HFFc6 (cell line): ENCODE measurements at places on chromosomes 4 and X. TPM values are rescaled to one million over a fixed set of nuclear protein-coding genes. Genes with fewer than 3 reads are reported as not detected.
A peak's percentile ranks its signal among the peaks of the same experiment; 100 is the strongest.

The GAGE12F gene
- total RNA-seq: not detected in 3 replicates

The IRF2 gene
- 14.4 to 18.9 TPM (median 15.7 TPM) in 3 replicates for total RNA-seq

GRCh38 chr4:141154725-141155124 is 21.5 kb upstream of the RNF150 start:
- H3K27ac ChIP-seq: no peak overlapping the region
- H3K4me3 ChIP-seq: no peak overlapping the region
- DNase-seq: no peak
- peaks cover 34% of the 10 kb centered on the region for H3K4me1 ChIP-seq

The NAP1L3 gene
- total RNA-seq: 2.0 to 9.7 TPM (median 7.9 TPM) in 3 replicates

DNA sequence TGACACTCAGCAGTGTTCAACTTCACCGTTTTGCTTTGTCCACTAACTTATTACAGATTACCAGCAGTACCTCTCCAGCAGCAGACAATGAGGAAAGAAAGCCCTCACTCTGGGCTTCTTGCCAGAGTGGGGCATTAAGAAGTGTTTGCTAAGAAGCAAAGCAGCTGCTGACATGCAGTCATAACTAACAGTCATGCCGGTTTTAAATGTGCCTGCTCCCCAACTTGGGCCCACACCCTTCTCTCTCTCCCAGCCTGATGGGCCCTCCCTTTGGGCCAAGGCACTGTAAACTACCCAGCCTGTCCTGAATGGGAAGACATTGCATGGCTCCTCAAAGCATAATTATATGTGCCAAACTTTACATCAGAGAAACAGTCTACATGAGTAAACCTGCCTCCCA is 54.6 kb upstream of the HHIP start:
- H3K36me3 ChIP-seq: peaks cover 18% of the 10 kb centered on the region
- DNase-seq: peak; percentile 62
- peaks cover 33% of the 10 kb centered on the region for H3K4me1 ChIP-seq
- no peak overlapping the region for H3K4me3 ChIP-seq
- H3K27ac ChIP-seq: peak overlapping the region; percentile 4; the same call in 1 of the 2 replicates
- no peaks in the 10 kb centered on the region; the same call in 1 of the 2 replicates for H3K27me3 ChIP-seq

The DKK2 gene
- 0.20 and 0.42 TPM in 2 replicates for total RNA-seq

The BBS12 gene
- 2.0 and 3.0 TPM in 2 replicates for total RNA-seq

- no peak for DNase-seq
- H3K27me3 ChIP-seq: no peaks in the 10 kb centered on the region; the same call in 1 of the 2 replicates
- H3K4me1 ChIP-seq: no peaks in the 10 kb centered on the region
- H3K27ac ChIP-seq: no peak overlapping the region
- no peaks in the 10 kb centered on the region for H3K36me3 ChIP-seq
- no peak overlapping the region for H3K4me3 ChIP-seq
Measured at GRCh38 chrX:146887020-146887419, 72.5 kb upstream of the CXorf51A start.

The MTNR1A gene
- total RNA-seq: not detected in 3 replicates

DNA sequence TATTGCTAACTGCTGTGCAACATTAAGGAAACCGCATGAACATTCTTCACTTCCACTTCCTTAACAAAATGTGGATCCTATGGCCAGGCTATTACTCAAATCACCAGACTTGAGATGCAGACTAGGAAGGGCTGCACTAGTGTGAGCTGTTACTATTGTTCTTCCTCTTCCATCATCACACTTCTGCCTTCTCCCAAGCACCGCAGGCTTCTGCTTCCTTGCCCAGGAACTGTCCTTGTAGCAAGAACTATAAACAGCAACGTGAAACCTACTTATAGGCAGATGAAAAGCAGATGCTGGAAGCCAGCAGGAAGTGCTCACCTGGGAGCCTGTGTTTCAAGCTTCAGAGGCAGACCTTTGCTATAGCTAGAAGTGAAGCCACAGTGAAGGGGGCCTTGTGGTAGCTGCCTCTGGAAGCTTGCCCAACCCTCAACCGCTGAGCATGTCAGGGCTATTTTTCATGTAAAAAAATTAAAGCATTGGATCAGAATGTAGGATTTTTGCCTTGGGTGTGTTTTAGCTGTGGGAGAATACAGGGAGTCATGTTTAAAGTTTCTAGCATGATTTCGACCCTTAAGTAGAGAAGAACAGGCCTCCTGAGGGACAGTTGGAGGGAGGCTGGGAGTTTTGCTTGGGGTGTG is 43.9 kb downstream of the CLNK start:
- no peak overlapping the region for H3K27ac ChIP-seq
- peaks cover 6% of the 10 kb centered on the region for H3K4me1 ChIP-seq

GRCh38 chrX:33970028-33970967 is 161.8 kb downstream of the FAM47A start:
- H3K27ac ChIP-seq: no peak overlapping the region
- no peak overlapping the region for H3K4me3 ChIP-seq
- no peak for DNase-seq
- no peaks in the 10 kb centered on the region for H3K4me1 ChIP-seq
- H3K27me3 ChIP-seq: no peaks in the 10 kb centered on the region

DNA sequence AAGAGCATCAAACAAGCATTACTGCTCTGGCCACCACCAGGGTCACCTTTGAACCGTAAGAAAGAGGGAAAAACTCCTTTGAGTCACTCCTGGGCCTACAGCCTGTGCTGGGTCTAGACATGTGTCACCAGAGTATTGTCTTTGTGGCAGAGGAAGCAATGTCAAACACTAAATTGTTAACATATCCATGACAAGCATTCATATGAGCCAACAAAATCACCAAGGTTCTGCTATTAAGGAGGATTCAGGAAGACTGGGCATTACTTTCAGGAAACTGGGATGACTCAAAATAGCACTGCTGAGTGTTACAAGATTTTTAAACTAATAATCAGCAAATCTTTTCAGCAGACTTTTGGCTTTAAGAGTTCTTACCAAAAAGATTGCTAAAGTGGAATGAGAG is 28.1 kb downstream of the LGI2 start:
- DNase-seq: no peak
- peaks cover 5% of the 10 kb centered on the region; the same call in 1 of the 2 replicates for H3K4me1 ChIP-seq
- no peak overlapping the region for H3K27ac ChIP-seq
- H3K4me3 ChIP-seq: no peak overlapping the region

The F8A3 gene
- total RNA-seq: 9.9 and 10.2 TPM in 2 replicates

DNA sequence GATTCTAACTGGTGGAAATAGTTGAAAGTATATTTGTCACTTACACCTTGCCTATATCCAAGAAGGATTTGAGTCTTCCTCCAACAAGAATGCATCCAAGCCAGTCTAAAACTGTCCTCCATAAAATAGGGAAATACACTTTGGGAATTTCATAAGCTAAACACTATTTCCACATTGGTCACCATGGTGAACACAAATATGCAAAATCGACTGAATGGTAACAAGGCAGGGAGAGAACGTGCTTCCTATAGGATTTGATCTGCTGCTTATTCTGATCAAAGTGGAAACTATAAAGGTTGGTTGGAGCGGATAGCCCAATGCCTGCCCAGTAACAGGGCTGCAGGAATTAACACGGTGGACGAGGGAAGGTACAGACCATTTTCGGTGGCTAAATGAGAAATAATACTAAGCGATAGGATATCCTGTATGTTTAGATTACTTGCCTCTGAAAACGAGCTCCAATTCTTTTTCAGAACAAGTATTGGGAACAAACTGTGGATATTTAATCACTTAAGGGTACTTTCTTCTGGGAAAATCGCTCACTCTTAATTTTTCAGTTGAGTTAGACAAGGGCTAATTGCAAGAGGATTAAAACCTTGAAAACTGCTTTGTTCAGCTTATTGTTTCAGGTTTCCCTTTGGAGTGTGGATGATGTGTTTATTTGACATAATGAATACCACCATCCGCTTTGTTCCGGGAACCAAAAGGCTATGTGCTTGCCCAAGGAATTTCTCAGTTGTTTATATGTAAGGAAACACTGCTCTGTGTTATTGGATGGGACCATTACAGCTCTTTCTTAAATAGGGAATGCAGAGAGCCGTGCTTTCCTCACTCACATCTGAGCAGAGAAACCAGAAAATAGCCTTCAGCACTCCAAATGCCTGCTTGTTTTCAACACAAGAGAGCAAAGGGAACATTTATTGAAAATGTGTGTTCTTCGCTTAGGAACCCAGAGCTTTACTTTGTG is 194.4 kb downstream of the CBR4 start:
- peaks cover 3% of the 10 kb centered on the region for H3K27me3 ChIP-seq
- H3K4me3 ChIP-seq: peak overlapping the region; percentile 21; the same call in 1 of the 2 replicates
- peaks cover 56% of the 10 kb centered on the region for H3K4me1 ChIP-seq
- no peaks in the 10 kb centered on the region for H3K36me3 ChIP-seq

GRCh38 chr4:110009550-110009949 is 96.9 kb downstream of the EGF start:
- no peak overlapping the region for H3K27ac ChIP-seq
- H3K4me1 ChIP-seq: no peaks in the 10 kb centered on the region
- H3K36me3 ChIP-seq: no peaks in the 10 kb centered on the region
- no peaks in the 10 kb centered on the region; the same call in 1 of the 2 replicates for H3K27me3 ChIP-seq

DNA sequence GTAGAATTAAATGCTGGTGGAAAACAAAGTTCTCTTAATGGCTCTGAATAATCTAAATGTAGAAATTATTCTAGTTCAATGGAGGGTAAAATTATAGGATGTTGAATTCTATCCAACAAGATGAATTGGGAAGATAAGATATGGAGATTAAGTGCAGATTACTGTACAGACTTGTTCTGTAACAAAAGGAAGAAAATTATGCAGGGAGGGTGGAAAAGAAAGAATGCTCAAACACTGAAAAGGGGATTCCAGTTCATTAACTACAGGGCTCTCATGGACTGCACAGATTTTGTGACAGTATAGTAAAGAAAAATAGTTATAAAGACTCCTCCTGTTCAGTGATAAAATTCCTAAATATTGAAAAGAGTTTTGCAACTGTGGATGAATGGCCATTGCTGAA is 1794.0 kb upstream of the PCDH7 start:
- H3K4me3 ChIP-seq: no peak overlapping the region
- no peak for DNase-seq
- no peak overlapping the region for H3K27ac ChIP-seq

DNA sequence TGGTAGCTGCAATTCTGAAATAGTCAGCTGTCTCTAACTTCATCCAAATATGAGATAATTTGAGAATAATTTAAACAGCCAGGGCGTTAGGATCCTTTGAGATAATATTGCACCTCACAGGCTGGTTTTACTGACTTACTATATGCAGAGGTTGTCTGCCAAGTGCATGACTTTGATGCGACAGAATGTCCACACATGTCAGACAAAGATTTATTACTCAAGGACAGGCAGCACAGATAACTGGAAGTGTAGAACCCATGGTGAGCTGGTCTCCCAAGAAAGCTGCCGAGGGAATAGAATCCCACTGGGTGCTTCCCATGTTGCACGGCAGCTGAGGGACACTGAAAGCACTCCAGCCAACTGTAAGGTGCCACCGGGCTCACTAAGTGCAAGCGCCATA is 166.2 kb upstream of the GALNTL6 start:
- H3K27ac ChIP-seq: no peak overlapping the region
- DNase-seq: no peak
- no peaks in the 10 kb centered on the region for H3K36me3 ChIP-seq

DNA sequence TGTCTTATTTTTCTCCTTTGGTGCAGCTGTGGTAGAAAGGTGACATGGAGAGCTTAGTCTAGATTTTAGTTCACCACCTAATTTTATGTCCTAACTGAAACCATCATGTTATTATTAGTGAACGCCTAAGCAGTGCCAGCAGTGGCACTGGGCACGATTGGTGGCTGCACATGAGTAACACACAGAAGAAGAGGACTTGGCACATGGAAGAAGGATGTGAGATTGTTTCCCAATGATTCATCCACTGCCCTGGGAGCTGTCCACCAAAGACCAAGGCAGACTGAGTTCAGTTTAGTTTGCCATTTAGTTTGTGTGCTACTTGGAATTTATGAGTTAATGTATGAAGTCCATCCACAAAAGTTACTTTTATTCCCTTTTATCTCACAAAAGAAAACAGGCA is 68.1 kb upstream of the NAP1L5 start:
- H3K4me1 ChIP-seq: peaks cover 41% of the 10 kb centered on the region
- H3K27ac ChIP-seq: no peak overlapping the region
- H3K27me3 ChIP-seq: no peaks in the 10 kb centered on the region
- peak; percentile 83 for DNase-seq
- no peak overlapping the region for H3K4me3 ChIP-seq

GRCh38 chr4:177558995-177559394 is 116.8 kb upstream of the AGA start:
- H3K27ac ChIP-seq: no peak overlapping the region
- H3K4me1 ChIP-seq: peaks cover 10% of the 10 kb centered on the region
- H3K36me3 ChIP-seq: no peaks in the 10 kb centered on the region
- no peak overlapping the region for H3K4me3 ChIP-seq

DNA sequence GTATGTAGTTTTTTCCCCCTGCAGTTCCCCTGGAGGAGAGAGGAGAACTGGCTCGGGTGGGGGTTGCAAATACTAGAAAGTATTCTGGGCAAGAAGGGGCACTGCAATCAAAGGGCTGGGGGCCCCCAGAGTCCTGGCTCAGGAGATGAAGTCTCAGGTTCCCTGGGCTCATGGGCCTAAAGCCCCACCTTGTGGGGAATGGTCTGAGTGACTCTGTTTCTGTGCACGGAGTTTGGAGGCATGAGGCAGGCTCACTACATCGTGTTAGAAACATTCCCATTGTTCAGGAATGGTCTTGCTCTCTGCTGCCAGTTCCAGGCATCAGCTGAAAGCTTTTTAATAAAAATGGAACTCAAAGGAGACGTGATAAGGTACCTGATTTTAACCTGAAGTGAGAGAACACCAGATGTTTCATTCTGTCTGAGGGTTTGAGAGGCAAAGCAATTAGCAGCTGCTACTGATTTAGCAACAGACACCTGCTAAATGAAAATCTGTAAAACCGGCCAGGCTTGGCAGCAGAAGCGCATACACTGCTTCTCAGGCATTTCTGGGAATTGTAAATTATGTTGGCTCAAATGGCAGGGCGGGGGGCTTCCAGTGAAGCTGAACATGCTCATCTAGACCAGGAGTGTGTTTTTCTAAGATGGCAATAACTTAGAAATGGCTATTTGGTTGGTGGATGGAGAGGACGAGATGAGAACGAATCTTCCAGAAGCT is 122.7 kb downstream of the TMEM164 start:
- no peaks in the 10 kb centered on the region for H3K36me3 ChIP-seq
- H3K27me3 ChIP-seq: no peaks in the 10 kb centered on the region; the same call in 1 of the 2 replicates
- no peak for DNase-seq
- no peaks in the 10 kb centered on the region for H3K4me1 ChIP-seq
- no peak overlapping the region for H3K27ac ChIP-seq

The ITM2A gene
- not detected in 3 replicates for total RNA-seq
